ENCODE measurements at places on chromosomes 6 and 20. TPM values are rescaled to one million over a fixed set of nuclear protein-coding genes. Genes with fewer than 3 reads are reported as not detected.

Gene BPIFA1
- not detected for total RNA-seq

Gene PDE10A
- total RNA-seq, result 20.8 TPM

Gene TENT5A
- 53.2 TPM for total RNA-seq

GRCh38 chr6:31920811-31921210, 6.7 kb upstream of the C2 start:
- H3K27ac ChIP-seq, result no peak overlapping the region
- no peaks in the 10 kb centered on the region for H3K36me3 ChIP-seq

GRCh38 chr20:38920411-38920810, 5.8 kb upstream of the FAM83D start:
- no peaks in the 10 kb centered on the region for H3K27me3 ChIP-seq
- H3K4me1 ChIP-seq, result no peaks in the 10 kb centered on the region
- no peak overlapping the region for H3K4me3 ChIP-seq
- H3K36me3 ChIP-seq, result no peaks in the 10 kb centered on the region

DNA sequence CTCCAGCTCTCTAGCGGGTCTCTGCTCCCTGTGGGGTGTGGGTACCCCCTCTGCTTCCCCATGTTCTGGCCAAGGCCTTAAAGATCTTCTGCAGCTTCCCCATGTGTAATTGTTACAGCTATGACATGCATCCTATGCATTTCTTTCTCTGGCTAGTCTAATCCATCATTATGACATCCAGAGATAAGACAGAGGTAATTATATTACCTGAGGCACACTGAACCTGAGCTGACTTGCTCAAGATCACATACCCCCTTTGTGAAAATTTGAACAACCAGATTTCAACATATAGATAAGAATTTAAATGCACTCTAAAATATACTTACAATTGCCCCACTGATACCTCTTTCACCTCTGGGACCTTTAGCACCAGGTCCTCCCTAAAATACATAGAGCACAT, 102.4 kb downstream of the COL12A1 start:
- H3K27ac ChIP-seq, result no peak overlapping the region
- H3K4me1 ChIP-seq, result peaks cover 18% of the 10 kb centered on the region
- no peak overlapping the region for H3K4me3 ChIP-seq
- DNase-seq, result no peak
- no peaks in the 10 kb centered on the region for H3K36me3 ChIP-seq
- no peaks in the 10 kb centered on the region for H3K27me3 ChIP-seq

DNA sequence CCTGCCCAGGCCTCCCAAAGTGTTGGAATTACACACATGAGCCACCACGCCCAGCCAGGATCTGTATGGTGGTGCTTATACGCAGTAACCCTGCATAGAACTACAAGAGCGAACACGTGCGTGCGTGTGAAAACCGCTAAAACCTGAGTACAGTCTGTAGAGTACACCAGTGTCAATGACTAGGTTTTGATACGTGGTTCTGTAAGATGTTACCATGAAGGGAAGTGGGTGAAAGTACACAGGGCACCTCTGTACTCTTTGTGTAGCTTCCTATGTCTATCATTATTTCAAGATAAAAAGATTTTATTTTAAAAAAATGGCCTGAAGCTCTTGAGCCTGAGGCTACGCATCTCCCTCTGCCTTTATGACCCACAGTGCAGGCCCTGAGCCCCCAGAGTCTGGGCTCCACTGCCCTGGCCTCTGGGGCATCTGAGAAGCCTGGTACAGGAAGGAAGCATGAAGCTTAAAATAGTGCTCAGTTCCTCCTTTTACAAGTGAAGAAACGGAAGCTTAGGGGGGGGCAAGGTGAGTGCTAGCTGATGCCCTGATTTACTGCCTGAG, 21.6 kb downstream of the LY86 start:
- no peak for DNase-seq
- no peak overlapping the region for H3K27ac ChIP-seq
- no peaks in the 10 kb centered on the region for H3K4me1 ChIP-seq
- no peaks in the 10 kb centered on the region for H3K27me3 ChIP-seq
- H3K4me3 ChIP-seq, result no peak overlapping the region

DNA sequence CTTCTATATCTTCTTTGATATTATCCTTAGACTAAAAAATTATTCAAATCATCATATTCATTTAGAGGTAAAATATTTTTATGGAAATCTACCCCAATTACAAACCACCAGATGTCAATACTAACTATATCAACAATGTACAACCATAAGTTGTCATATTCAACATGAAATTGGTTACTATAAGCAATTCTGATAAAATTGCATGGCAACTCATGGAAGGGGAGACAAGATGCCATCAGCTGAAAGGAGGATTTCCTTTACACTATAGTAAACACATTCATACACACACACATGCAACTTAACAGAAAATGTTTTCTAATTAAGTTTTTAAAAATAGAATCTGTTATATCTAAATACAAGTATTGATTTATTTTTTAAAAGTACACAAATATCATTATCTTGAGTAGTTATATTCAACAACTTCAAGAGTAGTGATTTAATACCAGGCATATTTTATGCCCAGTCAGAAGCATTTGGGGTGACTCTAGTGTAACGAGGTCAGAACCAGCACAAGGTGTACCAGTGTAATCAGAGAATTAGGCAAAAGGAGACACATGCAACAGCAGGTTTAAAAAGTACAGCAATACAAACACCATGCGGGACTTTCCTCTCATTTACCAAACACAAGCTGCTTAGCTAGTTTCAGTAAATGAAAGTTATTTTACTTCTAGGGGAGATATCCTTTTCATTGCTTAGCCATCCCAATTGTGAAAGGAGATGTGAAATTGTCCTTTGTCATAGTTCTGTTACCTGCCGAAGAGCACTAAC, 1.0 kb downstream of the FILIP1 start:
- H3K36me3 ChIP-seq, result no peaks in the 10 kb centered on the region
- peak overlapping the region; percentile 91 for H3K27ac ChIP-seq
- no peak for DNase-seq
- no peaks in the 10 kb centered on the region for H3K27me3 ChIP-seq
- peak overlapping the region; percentile 78 for H3K4me3 ChIP-seq

Gene MTHFD1L
- 77.3 TPM for total RNA-seq

DNA sequence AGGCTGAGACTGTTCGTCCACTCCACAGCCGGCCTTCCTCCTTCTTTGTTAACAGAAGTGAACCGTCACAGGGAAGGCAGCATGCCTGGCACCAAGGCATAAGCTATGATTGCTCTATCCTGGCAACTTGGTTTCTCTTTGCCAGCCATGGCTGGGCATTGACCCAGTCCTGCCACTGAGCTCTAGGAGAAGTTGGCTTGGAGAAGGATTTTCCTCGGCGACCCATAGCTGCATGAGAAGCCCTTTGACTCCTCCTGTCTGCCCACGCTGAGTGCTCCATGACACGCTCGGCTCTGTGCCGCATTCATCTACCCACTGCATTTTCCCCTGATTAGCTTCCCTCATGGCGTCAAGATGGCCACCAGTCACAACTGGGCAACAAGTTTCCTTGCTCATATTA, 111.8 kb upstream of the EXOC2 start:
- H3K27me3 ChIP-seq, result no peaks in the 10 kb centered on the region
- no peaks in the 10 kb centered on the region for H3K36me3 ChIP-seq
- H3K27ac ChIP-seq, result no peak overlapping the region
- DNase-seq, result no peak
- no peak overlapping the region for H3K4me3 ChIP-seq
- H3K4me1 ChIP-seq, result no peaks in the 10 kb centered on the region

GRCh38 chr6:135906542-135906941, 55.0 kb downstream of the PDE7B start:
- H3K27ac ChIP-seq, result no peak overlapping the region
- no peaks in the 10 kb centered on the region for H3K36me3 ChIP-seq

DNA sequence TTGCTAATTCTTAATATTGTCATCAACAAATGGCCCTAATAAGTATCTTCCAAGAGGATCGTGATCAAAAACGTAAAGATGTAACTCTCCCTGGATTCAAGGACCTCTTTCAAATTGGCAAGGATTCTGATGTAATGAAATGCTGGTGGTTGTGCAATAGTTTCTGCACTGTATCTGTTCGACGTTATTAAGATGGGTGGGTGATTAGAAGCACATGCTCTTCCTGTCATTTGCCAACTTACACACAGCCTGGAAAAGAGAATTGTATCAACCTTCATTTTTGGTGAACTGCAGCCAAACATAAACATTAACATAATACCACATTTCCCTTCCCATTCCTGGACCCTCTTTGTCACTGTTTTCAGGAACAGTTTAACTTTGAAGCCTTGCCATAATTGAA, 9.8 kb downstream of the FOXQ1 start:
- no peak overlapping the region for H3K4me3 ChIP-seq
- no peak for DNase-seq
- H3K4me1 ChIP-seq, result no peaks in the 10 kb centered on the region
- H3K27me3 ChIP-seq, result no peaks in the 10 kb centered on the region
- no peak overlapping the region for H3K27ac ChIP-seq

- H3K4me1 ChIP-seq, result peaks cover 15% of the 10 kb centered on the region
- H3K4me3 ChIP-seq, result no peak overlapping the region
- H3K27me3 ChIP-seq, result no peaks in the 10 kb centered on the region
- DNase-seq, result no peak
- no peak overlapping the region for H3K27ac ChIP-seq
These were observed 125.0 kb downstream of the SIM1 start for GRCh38 chr6:100339574-100340255.

DNA sequence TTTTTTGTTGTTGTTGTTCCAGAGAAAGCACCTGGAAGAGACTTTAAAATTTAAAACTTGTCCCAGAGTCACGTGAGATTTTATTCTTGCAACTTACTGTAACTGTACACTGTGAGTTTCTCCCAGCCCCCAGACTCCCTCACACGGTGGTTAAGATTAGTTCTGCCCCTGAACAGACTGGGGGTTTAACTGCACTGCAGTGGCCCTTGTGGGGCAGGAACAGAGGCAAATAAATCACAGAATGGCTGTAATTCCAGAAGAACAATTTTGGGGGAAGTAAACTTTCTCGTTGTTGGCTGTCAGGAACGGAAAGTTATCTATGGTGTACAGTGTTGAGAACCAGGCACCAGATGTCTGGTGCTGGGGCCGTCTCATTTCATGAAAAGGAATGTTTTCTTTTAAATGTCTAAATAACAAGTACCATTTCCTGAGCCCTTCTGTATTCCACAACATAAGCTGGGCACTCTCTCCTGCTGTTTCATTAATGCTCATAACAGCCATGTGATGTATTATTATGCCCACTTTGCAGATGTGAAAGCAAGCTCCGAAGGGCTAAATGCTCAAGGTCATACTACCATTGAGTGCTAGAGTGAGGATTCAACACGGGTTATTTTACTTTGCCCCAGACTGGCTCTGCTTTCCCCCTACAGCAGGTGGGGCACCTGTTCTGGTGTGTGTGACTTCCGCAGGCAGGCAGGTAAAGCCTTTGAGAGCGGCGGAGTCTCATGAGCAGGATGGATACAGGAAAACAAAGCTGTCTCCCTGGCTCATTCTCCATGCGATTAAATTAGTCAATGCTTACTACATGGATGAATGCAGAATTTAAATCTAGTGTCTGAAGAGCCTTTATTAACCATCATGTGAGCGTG, 30.5 kb downstream of the CNKSR3 start:
- peaks cover 87% of the 10 kb centered on the region for H3K4me1 ChIP-seq
- DNase-seq, result no peak
- H3K27me3 ChIP-seq, result no peaks in the 10 kb centered on the region
- H3K36me3 ChIP-seq, result no peaks in the 10 kb centered on the region
- H3K27ac ChIP-seq, result peak overlapping the region; percentile 46
- peak overlapping the region; percentile 27 for H3K4me3 ChIP-seq

- H3K4me3 ChIP-seq, result peak overlapping the region; percentile 59
- H3K27ac ChIP-seq, result no peak overlapping the region
- peaks cover 20% of the 10 kb centered on the region for H3K4me1 ChIP-seq
- no peak for DNase-seq
- no peaks in the 10 kb centered on the region for H3K36me3 ChIP-seq
These were observed 76.2 kb upstream of the FOXP4 start for GRCh38 chr6:41470029-41470330.
